ENCODE measurements at places on chromosomes 1 and 21. TPM values are rescaled to one million over a fixed set of nuclear protein-coding genes. Genes with fewer than 3 reads are reported as not detected.

- DNase-seq: no peak
These were observed 323.3 kb downstream of the KCTD3 start for GRCh38 chr1:215890438-215890837.

DNA sequence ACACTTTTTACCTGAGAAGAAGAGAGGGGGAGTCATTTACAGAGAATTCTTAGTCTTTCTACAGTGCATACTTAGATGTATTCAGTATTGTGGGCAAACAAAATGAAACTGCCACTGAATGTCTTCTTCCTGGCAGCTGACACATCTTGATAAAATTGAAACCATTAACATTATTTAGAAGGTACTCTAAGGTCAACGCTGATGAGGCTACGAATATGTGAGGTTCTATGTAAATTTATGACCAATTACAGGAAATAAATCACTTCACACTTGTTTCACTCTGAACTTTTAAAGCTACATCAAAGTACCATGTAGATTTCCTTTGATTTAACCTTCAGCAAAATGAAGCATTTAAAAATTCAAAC lies 51.3 kb upstream of the GFI1 start:
- DNase-seq: no peak

GRCh38 chr1:221937155-221937953 lies 195.5 kb upstream of the DUSP10 start:
- no peak for DNase-seq

- no peak for DNase-seq
These were observed 27.9 kb downstream of the C1orf115 start for GRCh38 chr1:220717800-220718640.

DNA sequence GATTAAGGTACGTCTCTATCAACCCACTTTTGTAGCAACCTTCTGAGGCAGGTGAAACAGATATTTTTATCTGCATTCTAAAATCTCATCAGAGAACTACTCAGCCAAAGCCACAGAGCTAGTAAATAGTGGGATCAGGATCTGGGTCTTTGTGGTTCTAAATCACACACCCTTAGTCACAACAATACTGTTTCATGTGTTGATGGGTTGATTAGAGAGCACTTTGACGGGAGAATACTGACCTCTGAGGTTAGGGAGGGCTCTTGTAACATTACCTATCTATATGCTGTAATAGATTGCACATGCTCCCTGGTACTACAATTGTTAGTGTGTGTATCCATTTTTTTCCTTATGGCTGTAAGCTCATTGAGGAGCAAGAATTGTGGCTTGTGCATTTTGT lies 45.5 kb upstream of the CCDC190 start:
- no peak for DNase-seq

GPR3 gene
- polyA plus RNA-seq: 0.20 TPM

DNA sequence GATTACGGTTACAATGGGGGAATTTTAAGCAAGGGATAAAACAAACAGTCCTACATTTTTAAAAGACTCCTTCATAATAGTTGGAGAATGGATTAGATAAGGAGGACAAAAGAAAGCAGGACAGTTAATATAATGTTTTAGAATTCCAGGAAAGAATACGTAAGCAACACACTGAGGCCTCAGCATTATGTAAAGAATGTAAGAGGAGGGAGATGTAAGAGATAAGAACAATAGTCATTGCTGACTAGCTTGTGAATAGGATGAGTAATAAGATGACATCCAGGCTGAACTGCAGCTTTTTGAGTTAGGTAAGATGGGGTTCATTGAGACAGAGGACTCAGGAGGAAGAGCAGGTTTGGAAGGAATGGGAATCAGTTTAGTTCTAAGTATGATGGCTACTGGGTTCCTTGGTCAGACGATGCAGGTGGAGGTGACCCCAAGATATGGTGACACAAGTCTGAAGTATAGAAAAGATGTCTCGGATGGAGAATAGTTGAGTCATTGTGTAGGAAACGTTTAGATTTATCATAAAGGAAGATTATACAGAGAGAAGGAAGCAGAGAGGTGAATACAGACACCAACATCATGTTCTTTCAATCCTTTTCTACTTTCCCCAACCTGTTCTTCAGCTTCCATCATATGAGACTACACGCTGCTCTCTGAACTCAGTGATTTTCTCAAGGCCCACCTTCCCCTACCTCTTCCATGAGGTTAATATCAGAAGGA lies 372.8 kb downstream of the PTBP2 start:
- no peak for DNase-seq

- DNase-seq: no peak
These were observed 31.1 kb downstream of the A3GALT2 start for GRCh38 chr1:33289858-33290154.

DNA sequence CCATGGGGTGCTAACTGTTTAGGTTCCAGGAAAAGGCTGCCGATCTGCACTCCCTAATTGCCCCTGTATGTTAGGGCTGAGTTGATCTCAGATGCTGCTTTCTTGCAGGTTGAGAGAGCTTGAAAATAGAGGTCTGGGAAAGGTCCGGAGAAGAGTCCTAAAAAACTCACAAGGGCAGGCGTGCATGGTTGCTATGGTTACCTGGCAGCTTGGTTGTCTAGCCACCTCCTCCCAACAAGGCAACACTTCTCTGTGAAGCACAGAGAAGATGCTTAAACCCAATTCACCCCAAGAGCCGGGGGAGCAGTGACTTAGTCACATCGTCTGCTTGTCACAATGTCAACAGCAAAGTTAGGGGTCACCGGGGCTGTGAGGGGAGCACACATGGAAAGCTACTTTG lies 31.0 kb upstream of the LRRC52 start:
- no peak for DNase-seq

- no peak for DNase-seq
These were observed 26.3 kb upstream of the TINAGL1 start for GRCh38 chr1:31549809-31550620.

- no peak for DNase-seq
These were observed 19.3 kb downstream of the SH2D2A start for GRCh38 chr1:156797212-156797871.

DNA sequence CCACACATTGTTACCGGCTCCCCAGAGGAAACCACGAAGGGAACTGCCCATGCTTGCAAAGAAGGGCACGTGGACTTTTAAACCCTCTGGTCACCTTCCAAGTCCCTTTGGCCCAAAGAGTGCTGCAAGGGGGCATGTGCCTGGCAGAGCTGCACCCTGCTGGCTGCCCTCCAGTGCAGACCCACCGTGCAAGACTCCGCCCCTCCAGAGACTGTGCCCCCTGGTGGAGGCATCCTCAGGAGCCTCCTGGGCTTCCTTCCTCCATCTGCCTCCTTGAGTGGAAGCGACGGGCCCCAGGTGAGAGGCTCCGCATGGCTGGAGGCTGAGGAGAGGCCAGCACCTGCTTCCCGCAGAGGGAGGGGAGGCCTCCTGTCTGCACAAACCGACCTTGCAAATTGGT lies 100.6 kb downstream of the CRYAA start:
- DNase-seq: peak; percentile 30

PLA2G2D gene
- polyA plus RNA-seq: not detected

GRCh38 chr1:94125551-94126514 lies 4.9 kb upstream of the ABCA4 start:
- DNase-seq: no peak

PDZK1IP1 gene
- polyA plus RNA-seq: 1.3 TPM

H3-3A gene
- polyA plus RNA-seq: 699 TPM

DNA sequence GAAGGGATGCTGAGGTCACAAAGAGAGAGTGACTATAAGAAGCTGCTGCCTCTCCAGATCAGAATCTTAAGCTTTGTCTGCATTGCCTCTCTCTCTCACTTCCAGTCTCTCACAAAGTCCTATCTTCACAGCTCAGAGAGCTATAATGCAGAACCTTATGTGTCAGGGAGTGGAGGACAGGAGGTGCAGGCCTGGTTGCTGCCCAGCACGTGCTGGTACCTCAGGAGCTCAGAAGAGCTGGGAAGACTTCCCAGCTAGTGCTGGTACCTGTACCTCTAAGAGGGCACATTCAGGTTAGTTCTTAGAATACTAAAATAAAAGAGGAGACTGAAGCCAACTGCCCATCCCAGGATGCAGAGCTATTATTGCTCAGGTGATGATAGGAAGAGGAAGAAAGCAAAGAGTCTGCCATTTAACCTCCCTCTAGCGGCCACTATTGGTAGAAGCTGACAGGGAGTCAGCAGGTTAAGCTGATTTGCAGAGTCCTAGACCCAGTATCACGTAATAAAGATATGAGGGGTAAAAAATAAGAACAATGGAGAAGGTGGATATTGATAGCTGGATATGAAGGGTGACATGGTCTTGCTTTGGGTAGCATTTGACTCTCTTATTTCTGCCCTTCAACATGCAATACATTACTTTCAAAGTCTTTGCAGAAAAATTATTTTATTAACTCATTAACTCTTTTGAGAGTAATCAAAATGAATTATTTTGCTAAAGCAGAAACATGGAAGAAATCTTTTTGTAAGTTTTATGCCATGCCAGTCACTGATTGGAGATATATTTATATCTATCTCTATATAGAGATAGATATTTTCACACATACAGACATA lies 138.1 kb upstream of the HMCN1 start:
- no peak for DNase-seq

GRCh38 chr21:15976807-15977206 lies 247.0 kb downstream of the USP25 start:
- DNase-seq: no peak

DNA sequence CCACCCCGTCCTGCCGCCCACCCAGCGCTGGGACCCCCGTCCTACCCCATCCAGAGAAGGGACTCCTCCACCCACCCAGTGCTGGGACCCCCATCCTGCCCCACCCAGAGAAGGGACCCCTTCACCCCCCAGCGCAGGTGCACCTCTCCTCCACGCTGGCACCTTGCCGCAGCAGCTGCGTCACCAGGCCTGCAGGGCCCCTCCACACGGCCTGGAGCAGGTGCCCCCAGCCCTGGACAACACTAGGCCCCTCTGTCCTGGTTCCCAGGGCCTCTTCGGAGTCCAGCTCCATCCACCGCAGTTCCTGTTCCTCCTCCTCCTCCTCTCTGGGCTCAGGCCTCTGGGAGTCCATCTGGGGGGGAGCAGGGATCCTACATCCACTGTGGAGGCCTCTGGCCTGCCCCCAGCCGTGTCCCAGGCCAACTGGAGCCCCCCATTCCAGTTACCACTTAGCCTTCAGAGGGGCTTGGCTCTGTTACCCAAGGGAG lies 378 bp downstream of the ANKRD65 start:
- no peak for DNase-seq

KIF17 gene
- 0.49 TPM for polyA plus RNA-seq

BCL2L15 gene
- 36.1 TPM for polyA plus RNA-seq

GRCh38 chr1:119735217-119735616 lies 23.5 kb downstream of the PHGDH start:
- no peak for DNase-seq

RSPO1 gene
- not detected for polyA plus RNA-seq

PODN gene
- 14.3 TPM for polyA plus RNA-seq

GRCh38 chr1:80258659-80259058 lies 1252.1 kb upstream of the ADGRL4 start:
- DNase-seq: no peak

- no peak for DNase-seq
These were observed 205.3 kb downstream of the PBX1 start for GRCh38 chr1:164764333-164764732.

- DNase-seq: no peak
These were observed 187.0 kb upstream of the RUNX1 start for GRCh38 chr21:35236090-35236489.

- no peak for DNase-seq
These were observed 99.6 kb upstream of the DMRTA2 start for GRCh38 chr1:50522691-50523342.

DNA sequence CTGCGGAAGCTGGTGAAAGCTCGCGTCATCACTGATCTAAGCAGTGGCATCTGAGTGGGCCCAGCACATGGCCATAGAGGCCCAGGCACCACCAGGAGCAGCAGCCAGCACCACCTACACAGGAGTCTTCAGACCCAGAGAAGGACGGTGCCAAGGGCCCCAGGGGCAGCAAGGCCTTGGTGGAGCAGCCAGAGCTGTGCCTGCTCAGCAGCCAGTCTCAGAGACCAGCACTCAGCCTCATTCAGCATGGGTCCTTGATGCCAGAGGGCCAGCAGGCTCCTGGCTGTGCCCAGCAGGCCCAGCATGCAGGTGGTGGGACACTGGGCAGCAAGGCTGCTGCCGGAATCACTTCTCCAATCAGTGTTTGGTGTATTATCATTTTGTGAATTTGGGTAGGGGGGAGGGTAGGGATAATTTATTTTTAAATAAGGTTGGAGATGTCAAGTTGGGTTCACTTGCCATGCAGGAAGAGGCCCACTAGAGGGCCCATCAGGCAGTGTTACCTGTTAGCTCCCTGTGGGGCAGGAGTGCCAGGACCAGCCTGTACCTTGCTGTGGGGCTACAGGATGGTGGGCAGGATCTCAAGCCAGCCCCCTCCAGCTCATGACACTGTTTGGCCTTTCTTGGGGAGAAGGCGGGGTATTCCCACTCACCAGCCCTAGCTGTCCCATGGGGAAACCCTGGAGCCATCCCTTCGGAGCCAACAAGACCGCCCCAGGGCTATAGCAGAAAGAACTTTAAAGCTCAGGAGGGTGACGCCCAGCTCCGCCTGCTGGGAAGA lies 3.2 kb upstream of the ARTN start:
- no peak for DNase-seq

- DNase-seq: peak; percentile 57
These were observed 1.6 kb downstream of the ELOVL1 start for GRCh38 chr1:43366179-43366578.

Measured in aorta (tissue), 5 donors.